EL (cell line): ENCODE measurements at places on chromosomes 1 and 21.

GRCh38 chr1:233281711-233282581 lies 13.6 kb downstream of the PCNX2 start:
- DNase-seq = peak; percentile 21

- no peak for DNase-seq
These were observed 512.1 kb downstream of the LMO4 start for GRCh38 chr1:87840767-87841166.

- DNase-seq = no peak
These were observed 10.9 kb downstream of the SMAP2 start for GRCh38 chr1:40384413-40384762.

GRCh38 chr1:156167536-156167935 lies 14.2 kb downstream of the SEMA4A start:
- no peak for DNase-seq

GRCh38 chr1:184027826-184028695 lies 9.5 kb downstream of the COLGALT2 start:
- no peak for DNase-seq

DNA sequence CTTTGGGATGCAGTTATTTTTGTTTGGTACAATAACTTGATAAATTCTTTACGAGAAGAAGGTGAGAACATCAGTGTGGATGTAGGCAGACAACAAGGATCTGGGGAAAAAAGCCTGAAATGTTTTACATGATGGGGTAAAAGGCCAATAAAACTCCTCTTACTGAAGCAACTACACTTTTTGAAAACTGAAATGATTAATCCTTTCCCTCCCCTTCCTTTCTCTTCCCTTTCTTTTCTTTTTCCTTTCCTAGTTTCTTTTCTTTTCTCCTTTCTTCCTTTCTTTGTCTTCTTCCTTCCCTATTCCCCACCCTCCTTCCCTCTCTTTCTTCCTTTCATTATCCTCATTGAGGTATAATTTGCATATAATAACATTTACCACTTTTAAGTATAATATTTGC lies 24.6 kb downstream of the F5 start:
- DNase-seq = no peak

GRCh38 chr1:63983391-63984256 lies 209.8 kb downstream of the ROR1 start:
- DNase-seq = no peak

- DNase-seq = no peak
These were observed 1078.5 kb upstream of the ADGRL4 start for GRCh38 chr1:80085067-80085466.

DNA sequence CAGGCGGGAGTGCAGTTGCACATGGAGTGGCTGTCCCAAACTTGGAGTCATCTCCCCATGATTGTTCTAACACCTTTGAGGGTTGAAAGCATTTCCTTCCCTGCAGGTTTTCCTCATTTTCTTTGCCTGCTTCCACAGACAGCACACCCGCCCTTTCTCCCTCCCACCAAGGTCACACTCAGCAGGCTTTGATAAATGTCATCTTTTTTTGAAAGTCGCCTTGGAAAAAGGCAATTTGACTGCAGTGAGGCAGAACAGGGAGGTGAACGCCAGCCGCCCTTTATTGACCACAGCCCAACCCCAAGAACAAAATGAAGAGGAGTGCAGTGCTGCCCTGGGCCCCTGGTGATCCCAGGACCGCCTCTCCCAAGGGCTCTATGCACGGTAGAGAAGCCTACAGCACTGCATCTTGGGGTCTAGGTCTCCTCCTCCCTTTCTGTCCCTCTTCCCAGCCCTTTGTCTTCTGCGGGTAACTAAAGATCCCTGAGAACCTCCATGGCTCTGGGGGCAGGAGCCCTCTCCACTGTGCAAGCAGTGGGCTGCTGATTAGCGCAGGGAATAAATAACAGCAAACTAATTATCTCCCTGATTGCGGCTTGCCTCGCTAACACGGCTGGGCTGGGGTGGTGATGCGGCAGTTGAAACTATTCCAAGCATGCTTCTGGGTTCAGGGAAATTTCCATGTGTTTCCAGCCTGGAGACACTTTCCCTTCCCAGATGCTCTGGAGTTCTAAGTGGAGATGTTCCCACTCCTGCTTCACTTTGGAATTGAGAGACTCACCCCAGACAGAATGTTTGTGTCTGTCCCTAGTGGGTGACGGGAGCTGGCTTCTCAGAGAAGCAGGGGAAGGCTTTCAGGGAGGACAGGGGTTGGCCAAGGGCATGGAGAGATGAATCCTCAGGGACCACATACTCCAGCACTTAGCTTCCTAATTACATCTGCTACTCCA lies 11.8 kb upstream of the AMIGO1 start:
- no peak for DNase-seq

GRCh38 chr1:19840228-19840627 lies 25.1 kb upstream of the RNF186 start:
- no peak for DNase-seq

DNA sequence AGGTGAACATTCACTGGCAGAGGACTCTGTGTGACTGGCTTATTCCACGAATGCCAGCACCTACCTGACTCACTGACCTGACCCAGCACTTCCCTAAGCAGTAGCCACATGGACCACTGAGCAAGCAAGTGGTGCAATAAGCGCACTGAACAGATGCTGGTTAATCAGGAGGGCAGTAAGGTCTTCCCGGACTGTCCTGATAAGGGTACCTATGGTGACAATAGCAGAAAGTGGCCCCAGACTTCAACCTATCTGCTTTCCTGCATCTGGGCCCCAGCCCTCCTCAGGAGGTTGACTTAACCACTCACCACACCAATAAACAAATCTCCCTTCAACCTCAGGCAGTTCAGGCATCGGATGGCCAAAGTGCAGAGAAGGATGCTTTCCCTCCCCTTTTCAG lies 65.7 kb downstream of the SETD4 start:
- DNase-seq = no peak

GRCh38 chr21:45048026-45048698 lies 26.2 kb upstream of the ADARB1 start:
- DNase-seq = no peak

DNA sequence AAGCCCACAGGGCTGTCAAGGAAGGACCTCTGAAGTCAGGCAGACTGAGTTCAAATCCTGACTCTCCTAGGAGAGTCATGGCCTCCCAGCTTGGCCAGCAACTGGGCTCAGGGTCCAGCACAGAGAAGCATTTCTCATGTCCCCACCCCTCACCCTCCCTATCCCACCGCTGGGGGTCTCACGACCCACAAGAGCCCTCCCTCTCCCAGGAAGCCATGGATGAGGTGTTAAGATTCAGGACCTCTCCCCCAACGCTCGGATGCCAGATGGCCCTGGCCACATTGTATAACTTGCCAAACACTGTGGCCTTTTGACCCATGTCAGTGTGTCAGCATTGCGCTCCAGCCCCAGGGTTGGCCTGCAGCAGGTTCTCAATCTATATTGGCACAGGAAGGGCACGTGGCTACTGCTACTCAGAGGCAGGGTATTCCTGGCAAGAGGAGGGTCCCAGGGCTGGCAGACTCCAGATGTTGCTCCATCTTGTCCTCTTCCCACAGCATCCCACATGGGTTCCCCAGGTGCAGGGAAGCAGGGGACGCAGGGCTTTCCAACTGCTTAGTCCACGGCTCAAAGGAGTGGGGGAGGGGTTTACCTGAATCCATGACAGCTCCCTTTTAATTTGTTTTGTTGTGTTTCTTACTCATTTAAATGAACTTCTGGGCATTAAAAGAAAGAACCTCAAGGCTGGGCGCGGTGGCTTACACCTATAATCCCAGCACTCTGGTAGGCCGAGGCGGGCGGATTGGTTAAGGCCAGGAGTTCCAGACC lies 10.5 kb downstream of the SLC2A1 start:
- no peak for DNase-seq

GRCh38 chr1:77467021-77467595 lies 185.3 kb downstream of the AK5 start:
- DNase-seq = no peak

- no peak for DNase-seq
These were observed 56.4 kb upstream of the SAMSN1 start for GRCh38 chr21:14602382-14602958.

DNA sequence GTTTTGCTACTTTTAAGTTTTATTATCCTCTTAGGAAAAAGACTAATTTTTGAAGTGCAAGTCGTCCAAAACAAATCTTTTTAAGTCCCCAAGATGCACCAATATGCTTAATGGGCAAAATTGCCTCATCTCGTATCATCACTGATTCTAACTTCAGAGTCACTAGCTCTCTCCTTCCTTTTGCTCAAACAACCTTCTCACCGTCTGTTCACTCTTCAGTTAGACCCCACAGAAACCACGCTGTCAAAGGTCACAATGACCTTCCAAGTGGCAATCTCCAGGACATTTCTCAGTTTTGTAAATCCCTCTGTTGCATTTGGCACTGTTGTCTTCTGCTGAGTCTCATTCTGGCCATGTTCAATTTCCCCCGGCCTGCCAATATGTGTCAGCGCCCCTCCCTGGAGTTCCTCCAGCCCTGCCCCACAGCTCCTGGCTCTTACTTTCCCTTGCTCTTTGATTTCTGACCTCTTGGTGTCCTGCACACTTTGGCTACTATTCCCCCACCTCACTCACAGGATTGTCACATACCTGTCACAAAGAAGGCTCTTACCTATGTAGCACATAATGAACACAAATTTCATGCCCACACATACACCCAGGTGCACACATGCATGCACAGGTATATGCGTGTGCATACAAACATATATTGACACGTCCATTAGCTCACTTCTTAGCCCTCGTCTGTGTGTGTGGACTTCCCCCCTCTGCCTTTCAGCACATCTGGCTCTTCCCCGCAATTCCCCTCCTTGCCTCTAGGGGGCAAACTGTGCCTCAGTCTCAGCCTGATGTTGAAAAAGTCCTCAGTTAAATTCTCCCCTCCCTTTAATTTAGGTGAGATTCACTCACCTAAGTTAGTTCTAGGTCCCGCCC lies 354.0 kb upstream of the DUSP10 start:
- peak; percentile 20 for DNase-seq

GRCh38 chr1:36151134-36151844 lies 2.0 kb upstream of the TRAPPC3 start:
- no peak for DNase-seq

- DNase-seq = peak; percentile 33
These were observed 32.2 kb downstream of the TMED5 start for GRCh38 chr1:93148001-93148400.

DNA sequence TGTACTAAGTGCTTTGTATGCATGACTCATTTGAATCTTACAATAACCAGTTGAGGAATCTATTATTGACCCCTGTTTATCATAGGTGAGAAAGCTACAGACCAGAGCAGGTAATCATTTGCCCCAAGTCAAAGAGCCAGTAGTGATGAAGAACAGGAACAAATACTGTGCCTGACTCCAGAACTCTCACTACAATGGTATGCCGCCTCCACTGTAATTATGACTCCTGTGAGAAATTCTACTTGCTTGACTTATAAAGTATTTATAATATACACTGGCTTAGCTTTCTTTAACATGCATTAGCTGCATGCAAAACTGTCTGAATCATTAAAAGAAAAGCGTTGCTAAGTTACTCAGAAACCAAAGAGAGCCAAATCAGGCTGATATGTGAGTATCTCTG lies 92.6 kb downstream of the ZNF281 start:
- DNase-seq = peak; percentile 76

- DNase-seq = no peak
These were observed 94.5 kb downstream of the PTPRU start for GRCh38 chr1:29330856-29331255.

DNA sequence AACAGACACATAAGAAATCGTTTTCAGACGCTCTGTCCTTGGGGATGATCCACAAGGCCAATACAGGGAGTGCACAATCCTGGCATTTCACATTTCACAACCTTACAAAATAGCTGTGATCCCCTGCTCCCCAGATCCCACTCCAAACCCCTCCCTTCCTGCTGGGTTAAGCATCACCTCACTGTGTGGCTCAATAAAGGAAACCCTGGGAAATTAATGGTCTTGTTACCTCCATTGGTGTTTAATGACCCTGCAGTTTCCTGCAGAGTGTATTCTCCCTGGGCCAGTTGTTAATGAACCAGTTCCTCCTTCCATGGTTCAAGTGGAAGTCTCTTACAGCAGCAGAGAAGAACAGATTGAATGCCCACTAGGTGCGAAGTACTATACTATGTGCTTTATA lies 334.7 kb downstream of the OMA1 start:
- DNase-seq = no peak

- DNase-seq = peak; percentile 64
These were observed 52.6 kb downstream of the ABCA4 start for GRCh38 chr1:94068096-94068998.

DNA sequence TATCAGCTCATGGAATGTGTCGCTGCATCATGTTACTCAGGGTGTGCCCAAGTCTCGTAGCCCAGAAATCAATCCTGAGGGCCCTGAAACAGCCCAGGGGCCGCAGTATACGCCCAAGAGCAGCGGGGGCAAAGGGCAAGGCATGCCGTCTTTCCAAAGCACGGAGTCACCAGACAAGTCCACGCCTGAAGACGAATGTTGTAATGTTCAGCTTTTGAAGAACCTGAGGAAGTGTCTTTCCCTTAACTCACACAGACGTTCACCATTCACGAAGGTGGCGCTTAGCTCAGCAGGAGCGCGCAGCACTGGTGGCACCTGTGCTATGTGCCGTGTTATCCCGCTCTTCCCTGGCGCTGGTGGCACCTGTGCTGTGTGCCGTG lies 18.8 kb upstream of the PWP2 start:
- DNase-seq = no peak

DNA sequence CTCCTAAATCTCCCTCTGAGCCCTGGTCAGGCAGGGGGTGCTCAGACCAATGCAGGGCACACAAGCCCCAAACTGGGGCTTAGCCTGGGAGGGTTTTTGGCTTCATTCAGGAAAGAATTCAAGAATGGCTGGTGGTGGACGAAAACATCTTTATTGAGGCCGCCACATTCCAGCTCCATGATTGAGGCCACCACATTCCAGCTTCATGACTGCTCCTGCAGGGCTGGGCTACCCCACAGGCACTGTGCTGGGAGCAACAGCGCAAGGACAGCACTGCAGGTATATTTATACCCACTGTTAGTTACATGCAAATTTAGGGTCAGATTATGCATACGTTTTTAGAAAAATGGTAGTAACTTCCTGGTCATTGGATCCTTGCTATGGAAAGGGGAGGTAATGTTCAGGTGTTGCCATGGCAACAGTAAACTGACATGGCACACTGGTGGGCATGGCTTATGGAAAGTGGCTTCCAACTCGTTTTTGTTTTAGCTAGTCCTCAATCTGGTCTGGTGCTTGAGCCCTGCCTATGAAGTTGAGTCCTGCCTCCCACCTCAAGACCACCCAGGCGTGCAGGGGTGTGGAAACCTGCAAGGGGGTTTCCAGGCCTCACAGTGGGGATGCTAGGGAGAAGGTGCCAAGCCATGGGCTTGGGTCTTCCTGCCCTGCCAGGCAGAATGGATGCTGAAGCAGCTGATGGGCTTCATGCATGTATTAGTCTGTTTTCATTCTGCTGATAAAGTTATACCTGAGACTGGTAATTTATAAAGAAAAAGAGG lies 348.7 kb upstream of the AJAP1 start:
- DNase-seq = no peak

DNA sequence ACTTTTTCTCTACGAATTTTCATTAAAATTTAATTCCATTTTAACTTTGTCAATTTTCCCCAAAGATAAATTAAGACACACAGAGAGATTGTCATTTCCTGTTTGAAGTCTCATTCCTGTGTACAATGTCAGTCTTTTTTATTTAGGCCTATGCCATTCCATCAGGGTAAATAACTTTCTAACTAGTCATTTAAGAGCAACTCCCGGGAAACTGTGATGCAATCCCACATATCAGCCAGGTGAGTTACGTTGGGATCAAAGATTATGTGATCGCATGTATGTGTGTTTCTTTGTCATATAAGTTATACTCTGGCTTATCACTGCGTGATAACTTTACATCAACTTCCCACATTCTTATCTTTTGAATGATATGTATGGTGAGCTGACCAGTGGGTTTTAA lies 86.1 kb upstream of the S1PR1 start:
- DNase-seq = peak; percentile 59

GRCh38 chr1:53585565-53585964 lies 126.4 kb downstream of the DMRTB1 start:
- DNase-seq = no peak
